ENCODE measurements at places on chromosomes 7 and 10.

DNA sequence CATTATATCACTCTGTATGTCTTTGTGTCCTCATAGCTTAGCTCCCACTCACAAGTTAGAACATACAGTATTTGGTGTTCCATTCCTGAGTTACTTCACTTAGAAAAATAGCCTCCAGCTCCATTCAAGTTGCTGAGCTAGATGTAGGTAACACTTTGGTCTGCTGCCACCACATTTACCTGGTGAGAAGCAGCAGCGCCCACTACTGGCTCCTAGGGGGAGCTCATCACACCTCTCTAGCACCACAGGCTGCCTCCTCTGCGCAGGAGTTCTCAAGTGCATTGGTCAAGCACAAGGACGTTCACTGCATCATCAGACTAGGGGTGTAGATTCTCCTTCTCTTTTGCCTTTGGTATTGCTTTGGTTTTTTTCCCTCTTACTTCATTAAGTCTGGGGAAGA, 530.9 kb upstream of the AUTS2 start:
- H3K4me1 ChIP-seq: no peaks in the 10 kb centered on the region
- DNase-seq: peak; percentile 47
- no peaks in the 10 kb centered on the region for H3K27me3 ChIP-seq
- no peaks in the 10 kb centered on the region for H3K36me3 ChIP-seq
- H3K27ac ChIP-seq: no peak overlapping the region
- H3K4me3 ChIP-seq: no peak overlapping the region

DNA sequence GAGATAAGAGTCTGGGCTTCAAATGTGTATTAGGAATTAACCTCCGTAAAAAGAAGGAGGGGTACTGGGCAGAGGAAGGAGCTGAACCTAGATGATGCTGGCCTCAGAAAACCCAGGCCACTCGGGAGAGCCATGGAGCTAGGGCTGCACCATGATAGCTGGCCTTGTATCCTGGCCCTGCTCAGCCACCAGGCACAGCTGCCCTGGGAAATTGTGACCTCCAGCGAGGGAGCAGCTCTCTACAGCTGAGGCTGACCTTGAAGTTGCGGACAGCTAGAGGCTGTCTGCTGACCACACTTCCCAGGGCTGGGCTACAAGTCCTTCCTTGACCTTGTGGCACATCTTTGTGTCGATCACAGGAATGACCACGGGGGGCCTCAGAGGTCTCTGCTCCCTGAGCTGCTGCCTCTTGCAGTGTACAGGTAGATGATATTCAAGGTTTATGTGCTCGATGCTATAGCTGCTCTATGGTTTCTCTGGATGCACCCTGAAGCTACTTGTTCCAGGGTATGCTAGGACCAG, 38.3 kb upstream of the SLC35B4 start:
- H3K36me3 ChIP-seq: no peaks in the 10 kb centered on the region
- no peak overlapping the region for H3K27ac ChIP-seq
- no peak overlapping the region for H3K4me3 ChIP-seq
- H3K27me3 ChIP-seq: no peaks in the 10 kb centered on the region
- H3K4me1 ChIP-seq: no peaks in the 10 kb centered on the region
- DNase-seq: no peak

- H3K4me1 ChIP-seq: no peaks in the 10 kb centered on the region
- H3K36me3 ChIP-seq: no peaks in the 10 kb centered on the region
- H3K27me3 ChIP-seq: no peaks in the 10 kb centered on the region
- H3K27ac ChIP-seq: no peak overlapping the region
Observed at GRCh38 chr10:93452143-93452542, 30.0 kb downstream of the MYOF start.

- H3K4me1 ChIP-seq: peaks cover 4% of the 10 kb centered on the region
- no peak overlapping the region for H3K27ac ChIP-seq
- H3K27me3 ChIP-seq: peaks cover 24% of the 10 kb centered on the region
- H3K36me3 ChIP-seq: no peaks in the 10 kb centered on the region
Observed at GRCh38 chr7:24978843-24979469, 1.0 kb downstream of the OSBPL3 start.

DNA sequence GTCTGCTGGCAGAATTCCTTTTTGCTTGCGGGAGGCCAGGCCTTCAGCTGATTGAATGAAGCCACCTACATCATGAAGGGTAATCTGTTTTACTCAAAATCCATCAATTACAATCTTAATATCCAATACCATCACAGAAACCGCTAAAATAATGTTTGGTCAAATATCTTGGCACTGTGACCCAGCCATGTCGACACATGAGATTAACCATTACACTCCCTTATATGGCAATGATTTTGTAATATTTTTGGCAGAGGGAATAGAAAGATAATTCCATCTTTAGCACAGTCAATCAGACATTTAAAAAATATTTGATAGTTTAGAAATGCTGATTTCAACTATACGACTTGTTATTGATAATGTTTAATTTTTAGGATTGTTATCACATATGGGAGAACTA, 36.5 kb upstream of the SLC39A12 start:
- no peaks in the 10 kb centered on the region for H3K36me3 ChIP-seq
- no peaks in the 10 kb centered on the region for H3K27me3 ChIP-seq
- peak; percentile 50 for DNase-seq
- H3K4me1 ChIP-seq: peaks cover 26% of the 10 kb centered on the region

GRCh38 chr10:88395677-88396076, 187.4 kb downstream of the RNLS start:
- no peaks in the 10 kb centered on the region for H3K4me1 ChIP-seq
- H3K4me3 ChIP-seq: no peak overlapping the region
- H3K27me3 ChIP-seq: no peaks in the 10 kb centered on the region
- H3K27ac ChIP-seq: no peak overlapping the region

- no peak overlapping the region for H3K27ac ChIP-seq
- peaks cover 9% of the 10 kb centered on the region for H3K4me1 ChIP-seq
- no peak for DNase-seq
- no peak overlapping the region for H3K4me3 ChIP-seq
Observed at GRCh38 chr10:119352042-119352441, 144.7 kb downstream of the GRK5 start.

Data from cardiac muscle cell (in vitro differentiated cells and primary cell).